ENCODE measurements at places on chromosomes 11 and 22.

GRCh38 chr11:131776211-131776610, 405.8 kb downstream of the NTM start:
- DNase-seq, result no peak

DNA sequence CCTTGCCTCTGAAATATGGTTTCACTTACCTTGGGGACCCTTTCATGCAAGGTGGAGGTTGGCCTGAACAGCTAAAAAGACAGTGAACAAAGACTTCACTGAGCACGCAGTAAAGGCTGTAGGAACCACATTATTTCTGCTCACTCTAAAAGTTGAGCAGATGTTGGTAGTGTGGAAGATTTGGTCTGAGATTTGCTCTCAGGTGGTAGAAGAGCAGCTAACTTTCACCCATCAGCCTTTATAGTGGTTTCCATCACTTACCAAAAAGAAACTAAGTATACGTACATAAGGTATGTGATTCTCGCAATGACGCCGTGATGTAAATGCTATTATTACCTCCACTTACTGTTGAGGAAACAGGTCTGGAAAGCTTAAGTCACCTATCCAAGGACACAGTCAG, 47.3 kb downstream of the PRR5L start:
- no peak for DNase-seq

DNA sequence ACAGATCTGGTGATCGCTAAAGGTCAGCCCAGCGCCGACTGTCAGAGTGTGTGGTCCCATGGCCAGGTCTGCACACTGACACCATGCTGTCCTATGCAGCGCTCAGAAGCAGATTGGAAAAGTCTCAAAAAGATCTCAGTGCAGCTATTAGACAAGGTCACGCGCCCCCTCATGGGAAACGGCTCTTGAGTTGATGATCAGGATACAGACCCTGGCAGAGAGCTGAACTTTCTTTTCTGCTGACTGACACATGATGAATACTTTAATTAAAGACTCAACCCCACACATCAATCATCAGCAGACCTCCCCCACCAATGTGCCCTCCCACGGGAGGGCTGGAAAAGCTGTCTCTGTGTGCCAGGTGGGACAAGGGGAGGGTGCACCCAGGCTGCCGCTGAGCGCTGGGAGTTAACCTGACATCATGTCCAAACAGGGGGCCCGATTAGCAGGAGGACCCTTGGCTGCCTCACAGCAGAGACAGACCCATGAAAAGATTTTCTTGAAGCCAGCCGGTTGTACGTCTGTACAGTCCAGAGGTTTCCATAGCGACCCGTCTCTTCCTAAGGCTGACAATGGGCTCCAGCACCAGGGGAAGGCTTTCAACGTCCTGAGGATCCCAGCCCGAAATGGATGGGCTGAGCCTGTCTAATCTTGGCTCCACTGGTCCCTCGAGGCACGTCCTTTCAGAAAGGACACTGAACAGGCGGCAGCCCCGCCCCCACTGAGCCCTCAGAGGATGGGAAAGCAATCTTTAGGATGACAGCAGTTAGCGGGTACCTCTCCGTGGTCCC, 26.9 kb downstream of the RASD2 start:
- DNase-seq, result no peak

GRCh38 chr11:105315287-105315686, 175.7 kb upstream of the CARD18 start:
- DNase-seq, result no peak

- no peak for DNase-seq
These were observed 28.5 kb upstream of the SMIM38 start for GRCh38 chr11:69127081-69127850.
